ENCODE measurements at places on chromosomes 4 and X.

DNA sequence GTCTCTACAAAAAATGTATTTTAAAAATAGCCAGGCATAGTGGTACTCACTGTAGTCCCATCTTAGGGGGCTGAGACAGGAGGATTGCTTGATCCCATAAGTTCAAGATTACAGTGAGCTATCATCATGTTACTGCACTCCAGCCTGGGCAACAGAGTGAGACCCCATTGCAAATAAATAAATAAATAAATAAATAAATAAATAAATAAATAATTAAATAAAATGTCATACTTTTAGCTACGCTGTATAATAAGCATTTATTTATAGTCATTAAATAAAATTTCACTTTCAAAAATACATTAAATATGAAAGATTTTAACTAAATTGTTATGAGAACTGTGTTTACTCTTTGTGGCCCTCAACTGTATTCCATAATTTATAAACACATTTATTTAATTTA, 1124.2 kb downstream of the PCDH7 start:
- no peak for DNase-seq

GRCh38 chr4:168164045-168164444, 71.7 kb downstream of the ANXA10 start:
- no peak for DNase-seq

DNA sequence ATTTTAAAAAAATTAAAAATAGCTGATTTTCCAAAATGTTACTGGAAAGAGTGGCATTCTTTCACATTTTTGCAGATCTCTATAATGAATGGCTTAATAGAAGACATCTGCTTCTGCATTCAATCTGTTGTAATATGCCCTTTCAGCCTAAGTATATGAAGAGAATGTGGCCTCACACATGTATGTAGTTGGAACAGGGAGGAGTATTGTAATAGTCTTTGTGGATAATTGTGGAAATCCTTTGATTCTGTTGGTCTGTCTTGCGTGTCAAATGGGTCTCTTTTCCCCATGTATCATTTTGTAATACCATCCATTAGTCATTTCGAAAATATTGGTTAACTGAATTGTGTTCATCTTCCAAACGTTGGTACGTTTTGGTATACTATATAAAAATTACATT, 11.6 kb downstream of the TXLNG start:
- DNase-seq = no peak

- no peak for DNase-seq
Observed at GRCh38 chrX:49221868-49222267, 11.3 kb downstream of the CACNA1F start.

DNA sequence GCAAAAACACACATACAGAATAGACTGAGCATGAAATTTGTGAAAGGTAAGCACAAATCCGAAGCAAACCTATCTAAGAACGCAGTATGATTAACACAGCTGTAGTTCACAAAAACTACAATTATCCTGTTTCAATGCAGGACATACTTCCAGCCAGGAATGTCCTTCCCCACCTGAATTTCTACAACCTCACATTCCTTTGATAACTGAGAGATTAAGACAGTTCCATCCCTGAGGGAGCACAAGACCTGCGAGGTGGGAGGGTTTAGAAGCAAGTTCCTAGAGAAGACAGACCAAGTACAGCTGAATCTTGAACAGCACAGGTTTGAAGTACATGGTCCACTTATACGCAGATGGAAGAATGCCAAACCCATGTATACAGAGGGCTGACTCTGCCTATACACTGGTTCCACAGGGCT, 10.6 kb downstream of the ABCG2 start:
- DNase-seq = no peak

- DNase-seq = no peak
Observed at GRCh38 chr4:945274-946102, 13.2 kb downstream of the TMEM175 start.

DNA sequence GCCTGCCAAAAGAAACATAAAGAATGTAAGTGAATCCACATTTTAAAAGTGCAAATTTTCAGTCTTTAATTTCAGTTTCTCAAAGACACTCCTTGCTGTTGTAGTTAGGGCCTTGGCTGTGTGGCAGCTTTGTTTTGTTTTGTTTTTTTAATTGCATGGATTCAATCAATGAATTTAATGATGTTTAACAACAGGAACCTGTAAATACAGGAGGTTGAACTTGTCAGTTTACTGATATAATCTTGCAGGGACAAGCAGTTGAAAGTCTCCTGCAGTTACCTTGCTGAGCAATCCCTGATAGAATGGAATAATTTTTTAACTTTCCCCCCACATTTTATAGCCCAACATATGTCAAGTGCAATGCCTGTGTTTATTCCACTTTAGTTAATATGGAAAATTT, 528.3 kb upstream of the PCDH7 start:
- no peak for DNase-seq

DNA sequence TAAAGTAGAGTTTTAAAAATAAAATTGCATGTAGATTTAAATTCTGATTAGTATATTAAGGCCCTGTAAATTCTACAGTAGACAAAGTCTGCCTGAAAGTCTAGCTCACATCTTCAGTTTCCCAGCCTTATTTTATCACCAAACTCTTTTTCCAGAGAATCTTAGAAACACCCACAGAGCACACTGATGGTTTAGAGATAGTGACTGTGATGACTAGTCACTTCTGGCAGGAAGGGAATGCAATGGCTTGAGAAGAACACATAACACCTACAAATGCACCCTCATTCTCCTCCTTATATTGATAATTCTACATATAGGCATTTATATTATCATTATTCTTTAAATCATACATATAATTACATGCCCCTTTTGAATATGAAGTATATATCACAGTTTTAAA, 232.9 kb downstream of the ARAP2 start:
- DNase-seq = peak; percentile 3

GRCh38 chrX:77527233-77528001, 80.2 kb downstream of the FGF16 start:
- no peak for DNase-seq

DNA sequence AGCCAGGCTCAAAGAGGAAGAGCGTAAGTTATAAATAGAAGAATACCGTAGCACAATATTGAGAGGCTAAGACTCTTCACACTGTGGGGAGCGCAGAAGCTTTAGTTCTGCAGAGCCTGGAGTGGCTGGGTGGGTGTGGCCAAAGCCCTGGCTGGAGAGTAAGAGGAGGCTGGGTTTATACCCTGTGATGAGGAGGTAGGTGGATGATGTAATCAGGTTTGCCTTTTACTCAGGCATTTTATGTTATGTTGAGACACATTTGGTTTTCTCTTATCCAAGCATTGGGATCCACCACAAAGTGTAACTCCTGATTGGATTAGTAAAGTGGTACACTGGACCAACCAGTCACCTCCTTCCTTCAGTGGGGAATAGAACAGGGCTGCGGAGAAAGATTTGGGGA, 13.9 kb downstream of the CDS1 start:
- DNase-seq = peak; percentile 72

- DNase-seq = no peak
Observed at GRCh38 chr4:127558489-127559407, 74.0 kb upstream of the INTU start.

GRCh38 chr4:3521621-3522325, 10.4 kb downstream of the LRPAP1 start:
- DNase-seq = no peak

- DNase-seq = peak; percentile 79
Observed at GRCh38 chr4:602559-602942, 22.8 kb upstream of the PDE6B start.
